ENCODE measurements at places on chromosomes 6 and 20.

- no peak for DNase-seq
- H3K27me3 ChIP-seq, result peaks cover 61% of the 10 kb centered on the region
- no peaks in the 10 kb centered on the region for H3K36me3 ChIP-seq
- peaks cover 4% of the 10 kb centered on the region for H3K4me1 ChIP-seq
- H3K4me3 ChIP-seq, result no peak overlapping the region
Observed at GRCh38 chr20:61037498-61037897, 214.6 kb upstream of the CDH4 start.

DNA sequence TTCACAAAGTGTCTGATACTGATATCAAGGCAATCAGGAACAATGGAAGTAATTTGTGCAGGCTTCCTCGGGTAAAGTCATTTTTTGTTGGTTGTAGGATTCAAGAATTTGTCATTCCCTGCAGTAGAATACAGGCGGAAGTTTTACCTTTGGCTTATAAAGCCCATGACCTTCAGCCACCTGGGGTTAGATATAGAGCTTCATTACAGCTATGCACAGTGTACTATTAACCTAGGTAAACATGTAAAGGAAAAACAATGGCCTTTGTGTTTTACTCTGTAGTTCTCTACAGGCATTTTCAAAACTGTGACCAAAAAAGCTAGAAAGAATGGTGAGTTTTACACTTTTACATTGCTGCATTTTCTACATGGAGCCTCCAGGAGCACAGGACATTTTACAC lies 114.9 kb downstream of the NRSN1 start:
- H3K36me3 ChIP-seq, result no peaks in the 10 kb centered on the region
- H3K4me3 ChIP-seq, result no peak overlapping the region
- no peak for DNase-seq
- H3K27ac ChIP-seq, result no peak overlapping the region
- no peaks in the 10 kb centered on the region for H3K4me1 ChIP-seq
- H3K27me3 ChIP-seq, result peaks cover 4% of the 10 kb centered on the region

DNA sequence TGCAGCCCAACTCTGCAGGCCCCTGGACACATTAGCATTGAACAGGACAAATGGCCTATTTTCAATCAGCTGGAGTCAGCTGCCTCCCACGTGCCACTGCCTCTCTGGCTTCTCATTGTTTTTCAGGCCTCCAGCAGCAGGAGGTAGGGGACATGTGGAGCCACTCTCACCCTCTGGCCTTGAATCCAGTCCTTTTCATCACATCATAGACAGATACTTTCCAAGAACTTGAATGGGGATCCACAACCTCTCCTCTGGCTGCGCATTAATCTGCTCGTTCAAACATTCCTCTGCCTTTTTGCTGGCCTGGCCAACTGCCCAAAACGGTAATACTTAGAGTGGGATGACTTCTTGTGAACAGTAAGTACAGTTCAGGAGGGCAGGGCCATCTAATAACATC lies 592.3 kb downstream of the PKHD1 start:
- DNase-seq, result no peak
- H3K4me3 ChIP-seq, result no peak overlapping the region
- no peak overlapping the region for H3K27ac ChIP-seq
- H3K4me1 ChIP-seq, result no peaks in the 10 kb centered on the region
- no peaks in the 10 kb centered on the region for H3K27me3 ChIP-seq

- H3K27ac ChIP-seq, result no peak overlapping the region
- no peaks in the 10 kb centered on the region for H3K36me3 ChIP-seq
- no peak for DNase-seq
- H3K4me1 ChIP-seq, result no peaks in the 10 kb centered on the region
- no peak overlapping the region for H3K4me3 ChIP-seq
Observed at GRCh38 chr6:111754423-111754822, 118.8 kb downstream of the FYN start.

DNA sequence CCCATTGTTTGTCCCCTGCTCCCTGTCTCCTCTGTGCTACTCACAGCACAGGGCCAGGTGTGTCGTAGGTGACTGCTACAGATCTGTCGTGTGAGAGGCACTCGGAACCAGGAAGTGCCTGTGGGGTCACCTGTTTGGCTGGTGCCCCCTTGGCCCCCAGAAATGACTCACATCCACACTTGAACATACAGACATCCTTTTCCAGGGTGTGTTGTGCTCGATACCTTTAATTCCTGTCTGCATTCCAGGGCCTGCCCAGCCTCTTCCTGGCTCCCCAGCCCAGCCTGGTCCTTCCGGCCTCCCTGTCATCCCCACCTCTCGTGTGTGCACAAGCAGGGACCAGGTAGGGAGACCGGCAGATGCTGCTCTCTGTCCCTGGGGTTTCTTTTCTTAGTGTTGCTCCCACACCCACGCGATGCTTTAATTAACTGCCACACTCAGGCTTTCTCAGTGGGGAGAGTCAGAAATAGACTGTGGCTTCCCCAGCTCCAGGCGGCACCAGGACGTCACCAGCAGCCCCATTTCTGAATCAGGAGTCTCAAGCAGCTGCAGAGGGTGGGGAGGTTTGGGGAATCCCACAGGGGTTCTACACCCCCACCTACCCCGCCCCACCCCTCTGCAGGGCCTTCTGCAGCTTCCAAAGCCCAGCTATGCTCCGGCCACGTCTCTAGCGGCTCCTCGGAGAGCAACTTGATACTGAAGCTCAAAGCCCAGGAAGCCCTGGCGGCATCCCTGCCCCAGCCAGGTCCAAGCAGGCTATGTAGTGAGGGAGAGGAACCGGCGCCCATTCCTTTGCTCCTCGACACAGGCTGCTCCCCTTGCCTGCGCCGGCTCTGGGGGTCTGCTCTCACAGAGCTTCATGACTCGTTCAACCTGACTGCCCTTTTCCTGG lies 102.2 kb downstream of the SYCP2 start:
- H3K4me3 ChIP-seq, result peak overlapping the region; percentile 12
- peaks cover 49% of the 10 kb centered on the region for H3K4me1 ChIP-seq
- peak; percentile 97 for DNase-seq
- peak overlapping the region; percentile 97 for H3K27ac ChIP-seq

DNA sequence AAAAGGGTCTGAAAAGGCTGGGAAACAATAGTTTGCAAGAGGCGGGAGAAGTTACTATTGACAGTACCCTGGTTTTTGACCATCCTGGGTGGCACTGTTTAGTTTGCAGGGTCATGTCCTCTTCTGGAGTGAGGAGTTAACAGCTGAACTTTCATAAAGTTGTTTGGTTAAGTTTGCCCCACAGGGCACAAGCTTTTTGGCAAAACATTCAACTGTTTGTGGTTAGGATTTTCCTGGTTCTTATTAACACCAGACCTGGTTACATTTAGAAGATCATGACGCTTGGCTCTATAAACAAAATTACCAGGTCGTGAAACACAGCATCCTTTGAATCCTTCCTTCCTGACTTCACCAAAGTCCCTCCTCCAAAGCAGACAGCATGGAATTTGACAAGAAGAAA lies 106.1 kb downstream of the RIN2 start:
- H3K4me1 ChIP-seq, result peaks cover 7% of the 10 kb centered on the region
- DNase-seq, result no peak
- no peaks in the 10 kb centered on the region for H3K27me3 ChIP-seq
- H3K36me3 ChIP-seq, result no peaks in the 10 kb centered on the region
- no peak overlapping the region for H3K27ac ChIP-seq

DNA sequence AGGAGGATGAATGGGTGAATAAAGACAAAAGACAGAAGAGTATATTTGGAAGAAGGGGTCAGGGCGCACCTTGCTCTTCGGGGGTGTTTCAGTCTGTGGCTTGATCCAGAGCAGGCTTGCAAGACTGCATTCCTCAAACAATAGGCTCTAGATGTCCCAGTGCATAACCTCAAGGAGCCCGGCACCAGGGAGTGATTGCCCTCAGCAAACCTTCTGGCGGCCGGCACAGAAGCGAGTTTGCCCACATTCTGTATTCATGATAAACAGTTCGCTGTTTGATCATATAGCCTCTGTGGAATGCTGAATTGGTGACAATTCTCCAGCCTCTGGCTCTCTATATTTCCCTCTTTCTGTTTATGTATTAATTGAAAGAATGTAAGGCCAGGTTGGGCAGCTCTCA lies 29.7 kb upstream of the HLA-DRB5 start:
- H3K27ac ChIP-seq, result no peak overlapping the region
- no peak overlapping the region for H3K4me3 ChIP-seq
- no peaks in the 10 kb centered on the region for H3K27me3 ChIP-seq

DNA sequence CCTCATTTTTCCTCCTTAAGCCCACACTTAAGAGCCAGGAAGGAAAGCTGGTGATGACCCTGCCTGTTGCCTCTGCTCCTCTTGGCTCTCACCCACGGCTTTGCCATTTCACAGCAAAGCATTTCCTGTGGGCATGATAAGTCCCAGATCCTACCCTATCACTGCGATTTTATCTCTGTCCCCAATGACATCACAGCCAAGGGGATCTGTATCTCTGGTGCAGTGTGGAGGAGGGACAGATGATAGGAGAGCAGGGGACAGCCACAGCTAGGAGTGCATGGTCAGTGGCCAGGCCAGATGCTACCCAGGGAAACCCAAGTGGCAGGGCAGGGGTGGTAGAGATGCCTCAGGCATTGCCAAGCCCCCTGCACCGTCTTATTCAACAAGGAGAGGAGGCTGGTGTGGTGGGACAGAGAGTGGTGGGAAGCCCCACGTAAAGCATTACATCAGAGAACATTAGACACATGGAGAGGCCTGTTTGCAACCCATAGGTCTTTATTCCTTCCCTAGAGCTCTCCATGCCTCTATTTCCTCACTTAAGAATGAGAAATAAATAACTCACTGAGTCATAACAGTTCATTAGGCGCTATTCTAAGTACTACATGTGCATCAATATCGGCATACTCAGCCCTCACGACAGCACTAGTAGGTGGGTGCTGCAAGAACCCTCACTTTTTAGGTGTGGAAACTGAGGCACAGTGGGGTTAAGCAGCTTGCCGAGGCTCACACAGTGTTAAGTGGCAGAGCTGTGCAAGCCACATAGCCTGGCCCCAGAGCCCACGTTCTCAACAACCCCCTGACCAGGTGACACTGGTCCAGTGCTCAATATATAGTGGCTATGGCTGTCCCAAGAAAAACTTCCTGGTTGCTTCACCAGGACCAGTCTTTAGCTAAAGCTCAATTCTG lies 4.6 kb downstream of the TFEB start:
- H3K27me3 ChIP-seq, result no peaks in the 10 kb centered on the region
- no peak overlapping the region for H3K4me3 ChIP-seq
- H3K36me3 ChIP-seq, result no peaks in the 10 kb centered on the region
- peak overlapping the region; percentile 9 for H3K27ac ChIP-seq
- H3K4me1 ChIP-seq, result peaks cover 21% of the 10 kb centered on the region
- DNase-seq, result no peak

DNA sequence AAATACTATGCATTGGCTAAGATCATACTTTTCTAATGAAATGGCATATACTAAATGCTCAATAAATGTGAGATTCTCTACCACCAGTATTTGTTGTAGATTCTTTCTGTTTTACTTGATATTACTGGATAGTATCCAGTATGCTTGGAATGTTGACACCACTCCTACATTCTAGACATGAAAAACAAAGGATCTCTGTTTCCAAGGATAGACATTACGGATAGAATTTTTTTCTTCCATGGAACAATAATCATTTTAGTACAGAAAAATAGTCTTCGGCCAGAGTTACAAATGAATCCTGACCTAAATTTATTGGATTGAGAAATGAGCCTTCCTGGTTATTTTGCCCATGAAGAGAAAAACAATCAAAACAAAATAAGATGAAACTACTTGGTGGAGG lies 258.2 kb upstream of the NT5E start:
- H3K27me3 ChIP-seq, result peaks cover 13% of the 10 kb centered on the region
- no peak overlapping the region for H3K4me3 ChIP-seq
- no peak overlapping the region for H3K27ac ChIP-seq
- no peaks in the 10 kb centered on the region for H3K36me3 ChIP-seq
- H3K4me1 ChIP-seq, result no peaks in the 10 kb centered on the region
- DNase-seq, result no peak

DNA sequence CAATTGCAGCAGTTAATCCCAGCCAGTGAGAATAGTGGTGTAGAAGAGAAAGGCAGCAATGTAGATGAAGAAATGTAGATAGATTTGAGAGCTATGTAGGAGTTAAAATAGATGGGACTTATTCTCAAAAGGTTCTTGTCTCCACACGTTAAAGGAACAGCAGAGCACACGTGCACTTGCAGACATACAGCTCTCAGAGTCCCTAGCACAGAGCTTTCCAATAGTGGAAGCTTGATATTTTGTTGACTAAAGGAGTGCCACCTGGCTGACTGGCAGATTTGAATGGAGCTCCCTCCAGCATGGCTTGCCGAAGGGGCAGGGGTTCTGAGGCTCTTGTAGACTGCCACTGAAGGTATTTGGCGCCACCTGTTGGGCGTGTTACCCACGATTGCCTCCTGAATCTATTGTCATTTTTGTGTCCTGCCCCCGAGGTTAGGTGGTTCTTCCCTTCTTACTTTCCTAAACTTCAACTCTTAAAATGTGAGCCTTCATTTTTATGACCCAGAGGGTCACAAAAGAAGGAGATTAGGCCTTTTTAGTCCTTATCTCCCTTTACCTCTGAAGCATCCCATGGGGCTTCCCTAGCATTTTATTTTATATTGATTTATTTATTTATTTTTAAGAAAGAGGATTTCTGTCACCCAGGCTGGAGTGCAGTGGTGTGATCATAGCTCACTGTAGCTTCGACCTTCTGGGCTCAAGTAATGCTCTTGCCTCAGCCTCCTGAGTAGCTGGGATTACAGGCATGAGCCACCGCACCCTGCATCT lies 16.4 kb downstream of the BRD2 start:
- peaks cover 19% of the 10 kb centered on the region for H3K36me3 ChIP-seq
- H3K27ac ChIP-seq, result no peak overlapping the region
- H3K4me3 ChIP-seq, result no peak overlapping the region
- no peaks in the 10 kb centered on the region for H3K27me3 ChIP-seq

DNA sequence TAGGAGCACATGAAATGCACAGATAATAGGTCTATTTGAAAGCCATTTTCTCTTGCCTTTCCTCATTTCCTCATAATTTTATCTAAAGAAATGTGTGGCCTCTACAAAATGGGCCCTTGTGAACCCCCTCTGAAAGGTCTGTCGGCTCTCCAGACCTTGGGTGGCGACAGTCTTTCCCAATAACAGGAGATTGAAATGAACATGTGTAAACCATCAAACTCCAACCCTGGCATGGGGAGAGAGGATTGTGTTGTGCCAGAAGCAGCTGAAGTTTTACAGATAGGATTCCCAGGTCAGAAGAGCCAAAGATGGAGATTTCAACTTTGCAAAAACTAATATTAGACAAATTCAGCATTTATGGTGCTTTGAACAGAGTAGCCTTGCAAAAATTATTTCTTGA lies 277.1 kb upstream of the ECI2 start:
- no peak for DNase-seq
- H3K27ac ChIP-seq, result no peak overlapping the region
- no peaks in the 10 kb centered on the region for H3K36me3 ChIP-seq
- H3K4me3 ChIP-seq, result no peak overlapping the region
- H3K4me1 ChIP-seq, result no peaks in the 10 kb centered on the region

DNA sequence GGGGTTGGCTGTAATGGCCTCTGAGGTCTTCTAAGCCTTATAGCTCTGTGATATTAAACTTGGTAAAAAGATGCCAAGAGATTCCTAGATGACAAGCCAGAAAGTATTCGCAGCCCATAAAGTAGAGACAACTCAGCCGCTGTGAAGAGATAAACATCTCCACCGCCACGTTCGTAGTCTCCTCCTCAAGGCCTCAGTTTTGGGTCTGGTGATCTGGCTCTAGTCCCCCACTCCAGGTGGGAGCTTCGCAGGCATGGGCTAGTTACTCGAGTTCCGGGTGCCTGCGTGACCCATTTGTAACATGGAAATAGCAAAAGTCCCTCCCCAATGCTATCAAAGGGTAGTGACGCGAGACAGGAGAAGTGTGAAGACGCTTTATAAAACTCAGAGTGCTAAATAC lies 28.3 kb upstream of the AFDN start:
- H3K36me3 ChIP-seq, result no peaks in the 10 kb centered on the region
- no peaks in the 10 kb centered on the region for H3K4me1 ChIP-seq
- no peak overlapping the region for H3K27ac ChIP-seq
- H3K27me3 ChIP-seq, result no peaks in the 10 kb centered on the region
- H3K4me3 ChIP-seq, result no peak overlapping the region
